ENCODE measurements at places on chromosomes 12 and 14.

DNA sequence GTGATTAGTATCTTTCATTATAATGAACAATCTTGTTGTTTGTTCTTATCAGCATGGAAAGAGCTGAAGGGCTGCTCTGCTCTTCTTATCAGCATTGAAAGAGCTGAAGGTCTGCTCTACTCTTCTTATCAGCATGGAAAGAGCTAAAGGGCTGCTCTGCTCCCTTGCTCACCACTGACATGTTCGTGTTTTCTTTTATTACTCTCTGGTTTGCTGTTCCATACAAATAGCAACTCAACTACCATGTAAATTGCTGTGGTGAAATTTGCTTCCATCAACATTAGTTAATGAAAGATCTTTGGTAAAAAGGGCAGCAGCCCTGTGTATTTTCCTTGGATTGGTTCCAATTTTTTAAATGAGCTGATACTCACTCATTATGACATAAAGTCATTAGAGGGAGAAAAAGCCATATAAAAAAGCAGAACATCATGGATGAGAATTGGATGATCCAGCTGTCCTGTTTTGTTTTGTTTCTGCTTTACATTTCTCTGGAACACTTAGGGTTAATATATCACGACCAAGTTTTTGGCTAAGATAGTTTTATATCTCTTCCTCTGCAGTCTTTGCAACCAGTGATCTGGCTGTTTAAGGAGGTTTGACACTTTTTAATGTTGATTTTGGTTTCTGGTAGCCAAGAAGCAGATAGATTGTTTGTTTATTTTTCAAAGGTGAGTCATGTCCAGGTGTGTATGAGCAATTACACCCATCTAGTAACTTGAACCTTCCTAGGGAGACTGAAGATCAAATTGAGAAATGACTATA lies 356.6 kb downstream of the CEP128 start:
- DNase-seq: no peak

DNA sequence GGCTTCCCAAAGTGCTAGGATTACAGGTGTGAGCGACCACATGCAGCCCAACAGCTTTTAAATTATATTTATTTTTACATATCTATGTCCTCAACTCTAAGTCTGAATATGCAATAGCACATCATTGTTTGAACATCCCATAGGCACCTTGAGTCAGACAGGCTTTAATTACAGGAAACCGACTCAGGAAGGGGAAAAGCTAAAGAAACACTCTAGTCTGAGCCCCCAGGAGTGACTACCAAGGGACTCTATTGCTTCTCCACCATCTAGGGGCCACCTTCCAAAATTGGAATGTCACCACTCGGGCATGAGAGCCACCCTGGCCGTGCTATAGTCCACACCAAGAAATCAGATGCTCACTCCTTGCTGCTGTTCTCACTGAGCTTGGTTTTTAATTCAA lies 14.0 kb upstream of the MFAP5 start:
- no peak for DNase-seq

DNA sequence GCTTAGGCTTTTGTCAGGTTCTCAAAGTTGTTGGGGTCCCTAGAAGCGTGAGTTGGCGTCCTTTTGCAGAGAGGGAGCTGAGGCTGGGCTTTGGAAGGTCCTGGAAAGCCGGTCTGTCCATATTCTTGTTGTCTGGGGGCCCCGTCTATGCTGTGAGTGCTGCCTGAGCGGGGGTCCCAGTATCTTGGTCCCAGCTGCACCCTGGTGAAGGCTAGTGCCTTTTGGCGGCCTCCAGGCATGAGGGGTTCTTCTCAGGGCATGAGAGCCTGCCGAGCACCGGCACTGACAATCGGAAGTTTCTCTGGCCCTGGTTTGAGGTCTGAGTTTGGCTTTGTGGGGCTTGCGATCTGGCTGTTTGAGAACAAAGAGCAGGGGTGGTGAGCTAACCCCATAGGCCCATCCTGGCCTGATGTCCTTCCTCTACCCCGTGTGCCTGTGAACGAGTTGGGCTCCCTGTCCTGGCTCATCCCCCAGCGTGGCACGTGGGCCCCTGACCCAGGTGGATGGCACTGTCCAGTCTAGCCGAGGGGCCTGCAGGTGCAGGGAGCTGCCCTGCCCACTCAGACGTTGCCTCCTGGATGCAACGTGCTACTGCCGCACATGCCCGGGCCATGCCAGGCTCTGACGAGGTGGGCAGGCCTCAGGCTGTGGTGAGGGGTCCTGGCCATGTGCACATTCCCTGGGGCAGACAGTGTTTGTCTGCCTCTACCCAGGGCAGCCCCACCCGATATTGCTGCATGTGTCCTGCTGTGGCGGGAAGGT lies 3.9 kb downstream of the CEP170B start:
- DNase-seq: no peak

DNA sequence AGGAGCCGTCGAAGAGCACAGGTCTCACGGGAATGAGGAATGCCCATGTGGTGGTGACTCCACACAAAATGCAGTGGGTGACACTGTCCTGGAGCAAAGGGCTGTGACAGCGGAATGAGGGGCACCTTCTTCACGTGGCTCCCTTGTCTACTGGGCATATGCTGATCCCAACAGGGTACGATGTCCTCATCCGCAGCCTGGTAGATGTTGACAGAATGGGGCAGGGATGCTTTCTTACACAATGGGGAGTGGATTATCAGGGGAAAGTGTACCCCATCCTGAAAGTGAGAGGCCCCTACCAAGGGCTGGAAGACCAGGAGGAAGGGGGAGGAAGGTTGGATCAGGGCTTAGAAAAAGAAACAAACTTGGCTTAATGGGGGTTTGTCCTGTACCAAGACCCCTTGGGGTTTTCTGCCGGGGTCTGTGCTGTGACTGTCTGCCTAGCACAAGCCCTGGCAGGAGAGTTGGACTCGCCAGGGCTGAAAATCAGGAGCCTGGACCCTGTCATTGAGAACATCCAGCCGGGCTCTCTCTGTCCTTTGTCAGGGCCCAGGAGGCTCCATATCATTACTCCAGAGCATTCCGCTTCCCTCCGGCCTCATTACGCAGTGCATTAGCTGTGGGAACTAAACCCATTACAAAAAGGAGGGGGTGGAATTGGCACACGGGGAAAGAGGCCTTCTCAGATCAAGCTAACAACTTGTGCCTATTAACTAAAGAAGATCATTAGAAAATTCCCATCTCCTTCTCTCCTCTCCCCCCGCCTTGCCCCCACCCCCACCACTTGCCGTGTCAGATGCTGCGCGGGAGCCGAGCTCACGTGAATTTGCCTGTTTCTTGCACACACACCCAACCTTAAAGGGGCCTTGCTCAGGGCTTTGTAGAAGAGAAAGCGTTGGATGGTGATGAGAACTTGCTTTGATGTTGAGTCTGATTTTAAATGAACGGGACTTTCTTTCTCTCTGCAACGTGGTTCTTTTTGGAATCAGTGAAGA lies 171.8 kb upstream of the PARP11 start:
- no peak for DNase-seq

GRCh38 chr12:27334721-27335082 lies 2.1 kb downstream of the BMAL2 start:
- DNase-seq: no peak

- no peak for DNase-seq
Observed at GRCh38 chr12:14976658-14977057, 3.8 kb downstream of the PDE6H start.

GRCh38 chr12:60052483-60052882 lies 456.7 kb downstream of the SLC16A7 start:
- no peak for DNase-seq

GRCh38 chr12:68406134-68406576 lies 74.0 kb upstream of the MDM1 start:
- DNase-seq: no peak

DNA sequence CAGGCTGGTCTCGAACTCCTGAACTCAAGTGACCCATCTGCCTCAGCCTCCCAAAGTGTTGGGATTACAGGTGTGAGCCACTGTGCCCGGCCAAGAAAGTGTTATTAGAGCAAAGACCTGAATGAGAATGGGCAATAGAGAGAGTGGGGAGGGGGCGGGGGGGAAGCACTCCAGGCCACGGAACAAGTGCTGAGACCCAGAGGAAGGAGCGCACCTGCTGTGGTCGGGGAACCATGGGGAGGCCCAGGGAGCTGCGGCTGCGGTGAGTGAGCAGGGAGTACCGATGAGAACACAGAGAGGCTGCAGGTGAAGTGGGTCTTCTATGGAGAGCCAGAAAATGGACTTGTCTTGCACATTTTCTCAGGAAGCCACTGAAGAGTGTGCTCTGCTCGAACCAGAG lies 10.8 kb downstream of the SMIM41 start:
- DNase-seq: no peak

- DNase-seq: no peak
Observed at GRCh38 chr14:81070511-81070910, 115.1 kb downstream of the TSHR start.

DNA sequence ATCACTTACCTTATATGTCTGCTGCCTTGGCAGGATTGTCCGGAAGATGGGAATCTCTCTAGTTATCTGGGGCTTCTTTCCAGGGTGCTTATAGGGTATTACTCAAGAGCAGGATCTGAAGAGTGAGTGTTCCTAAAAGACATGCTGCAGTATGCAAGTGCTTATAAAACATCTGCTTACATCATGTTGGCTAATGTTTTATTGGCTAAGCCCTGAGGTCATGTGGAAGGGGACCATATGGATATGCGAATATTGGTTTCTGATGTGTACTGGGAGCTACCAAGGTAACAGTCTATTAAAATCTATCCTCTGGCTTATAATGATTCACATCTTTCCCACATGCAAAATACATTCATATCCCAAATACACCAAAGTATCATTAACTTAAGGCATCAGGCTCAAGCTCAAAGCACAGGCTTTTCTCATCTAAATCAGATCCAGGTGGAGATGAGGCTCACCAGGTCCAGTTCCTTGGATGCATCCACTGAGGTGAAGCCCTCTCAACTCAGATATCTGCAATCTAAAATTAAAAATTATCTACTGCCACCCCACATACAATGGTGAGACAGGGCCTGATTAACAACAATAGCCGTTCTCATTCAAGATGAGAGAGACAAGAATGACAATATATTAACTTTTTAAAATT lies 29.8 kb downstream of the LRRIQ1 start:
- no peak for DNase-seq

- DNase-seq: no peak
Observed at GRCh38 chr12:121131941-121132341, 735 bp upstream of the P2RX7 start.

GRCh38 chr12:118035190-118036041 lies 18.9 kb downstream of the RFC5 start:
- no peak for DNase-seq

DNA sequence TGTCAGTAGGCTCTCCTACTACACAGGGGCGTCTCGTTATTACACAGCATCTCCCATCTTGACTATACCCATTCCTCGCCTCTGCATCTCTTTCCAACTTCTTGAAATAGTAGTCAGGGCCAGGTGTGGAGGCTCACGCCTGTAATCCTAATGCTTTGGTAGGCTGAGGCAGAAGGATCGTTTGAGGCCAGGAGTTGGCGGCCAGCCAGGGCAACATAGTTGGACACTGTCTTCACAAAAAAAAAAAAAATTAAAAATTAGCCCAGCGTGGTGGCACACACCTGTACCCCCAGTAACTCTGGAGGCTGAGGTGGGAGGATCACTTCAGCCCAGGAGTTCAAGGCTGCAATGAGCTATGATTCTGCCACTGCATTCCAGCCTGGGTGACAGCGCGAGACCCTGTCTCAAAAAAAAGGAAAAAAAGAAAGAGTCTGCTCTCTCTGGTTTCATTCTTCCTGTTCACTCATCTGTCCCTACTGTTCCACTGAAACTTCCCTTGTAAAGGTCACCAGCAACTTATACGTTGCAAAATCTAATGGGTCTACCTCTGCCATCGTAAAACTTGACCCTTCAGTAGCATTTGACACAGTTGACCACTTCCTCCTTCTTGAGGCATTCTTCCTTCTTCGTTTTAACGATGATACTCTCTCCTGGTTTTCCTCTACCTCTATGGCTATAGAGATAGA lies 41.0 kb upstream of the PTGR2 start:
- no peak for DNase-seq

GRCh38 chr12:110228756-110229155 lies 52.3 kb upstream of the ATP2A2 start:
- DNase-seq: no peak

- no peak for DNase-seq
Observed at GRCh38 chr12:122097927-122098756, 19.6 kb downstream of the MLXIP start.

DNA sequence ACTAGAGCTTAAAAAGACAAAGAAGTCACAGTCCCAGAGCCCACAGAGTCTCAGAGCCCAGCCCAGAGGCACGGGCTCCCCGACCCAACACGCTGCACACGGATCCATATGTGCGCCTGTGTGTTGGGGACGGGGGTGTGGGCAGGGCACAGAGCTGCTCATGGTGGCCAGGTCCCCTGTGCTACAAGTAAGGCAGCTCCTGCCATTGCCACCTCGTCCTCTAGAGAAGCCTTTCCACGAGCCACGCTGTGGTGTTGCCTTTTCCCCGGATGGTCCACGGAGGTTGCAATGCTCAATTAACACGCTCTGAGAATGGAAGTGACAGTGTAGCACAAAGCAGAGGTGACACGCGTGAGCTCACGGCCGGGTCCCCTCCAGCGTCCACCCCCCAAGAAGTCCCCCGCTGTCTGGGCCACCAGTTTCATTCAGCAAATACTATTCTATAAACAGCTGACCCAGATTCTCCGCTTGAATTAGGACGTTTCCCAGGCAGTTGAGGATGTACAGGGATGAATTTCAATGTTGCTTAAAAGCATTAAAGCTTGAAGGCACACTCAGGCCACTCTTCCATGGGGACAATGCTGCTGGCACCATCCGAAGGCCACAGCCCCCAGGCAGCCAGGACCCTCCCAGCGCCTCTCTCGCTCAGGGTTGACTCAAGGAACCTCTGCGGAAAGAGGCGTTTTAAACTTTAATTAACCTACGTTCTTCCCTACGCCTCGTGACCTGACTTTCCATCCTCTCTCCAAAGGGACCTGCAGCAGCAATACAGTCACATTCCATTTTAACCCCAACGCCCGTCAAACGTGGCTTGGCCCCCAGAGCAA lies 22.7 kb upstream of the EIF5 start:
- DNase-seq: no peak

Measured in stimulated activated CD8-positive, alpha-beta memory T cell treated with anti-CD3 and anti-CD28 coated beads, Interleukin-7, amount 100 ng/mL, for 24 hours (primary cell).